Lower lobe of right lung (tissue), 2 donors: ENCODE measurements at places on chromosomes 2 and 18. TPM values are rescaled to one million over a fixed set of nuclear protein-coding genes. Genes with fewer than 3 reads are reported as not detected.

DNA sequence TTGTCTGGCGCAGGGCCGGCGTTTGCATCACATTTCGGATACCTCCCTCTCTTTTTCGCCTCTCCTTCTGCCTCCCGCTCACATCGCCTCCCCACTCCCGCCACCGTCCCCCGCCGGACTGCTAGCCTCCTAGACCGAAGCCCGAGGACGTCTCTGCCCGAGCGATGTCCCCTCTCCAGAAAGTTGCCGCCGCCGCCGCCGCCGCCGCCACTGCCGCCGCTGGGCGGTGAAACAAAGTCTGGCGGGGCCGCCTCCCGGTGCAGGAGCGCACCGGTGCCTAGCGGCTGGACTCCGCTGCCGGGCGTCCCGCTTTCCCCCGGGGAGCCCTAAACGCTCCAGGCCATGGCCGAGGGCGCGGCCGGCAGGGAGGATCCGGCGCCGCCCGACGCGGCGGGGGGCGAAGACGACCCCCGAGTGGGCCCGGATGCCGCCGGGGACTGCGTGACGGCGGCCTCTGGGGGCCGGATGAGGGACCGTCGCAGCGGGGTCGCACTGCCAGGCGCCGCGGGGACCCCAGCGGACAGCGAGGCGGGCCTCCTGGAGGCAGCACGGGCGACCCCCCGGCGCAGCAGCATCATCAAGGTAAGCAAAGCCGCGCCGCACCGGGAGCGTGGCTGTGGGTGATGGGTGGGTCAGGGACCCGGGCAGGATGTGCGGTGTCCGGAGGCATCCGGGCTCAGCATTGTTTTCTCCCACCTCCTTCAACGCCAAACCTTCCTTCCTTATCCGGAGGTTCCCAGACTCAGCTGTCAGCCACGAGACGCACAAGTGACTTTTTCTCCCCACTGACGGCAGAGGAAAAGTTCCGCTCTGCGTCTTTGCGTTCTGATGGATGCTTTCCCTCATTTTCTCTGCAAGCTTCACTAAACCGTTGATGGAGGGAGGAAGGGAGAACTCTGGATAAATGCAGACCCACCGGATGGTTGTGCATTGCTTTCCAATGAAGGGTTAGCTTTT, 643 bp downstream of the PLCL1 start:
- no peaks in the 10 kb centered on the region for H3K27me3 ChIP-seq
- DNase-seq, result peak; percentile 56
- H3K4me1 ChIP-seq, result peaks cover 26% of the 10 kb centered on the region
- no peaks in the 10 kb centered on the region for H3K36me3 ChIP-seq
- H3K4me3 ChIP-seq, result peak overlapping the region; percentile 80

DNA sequence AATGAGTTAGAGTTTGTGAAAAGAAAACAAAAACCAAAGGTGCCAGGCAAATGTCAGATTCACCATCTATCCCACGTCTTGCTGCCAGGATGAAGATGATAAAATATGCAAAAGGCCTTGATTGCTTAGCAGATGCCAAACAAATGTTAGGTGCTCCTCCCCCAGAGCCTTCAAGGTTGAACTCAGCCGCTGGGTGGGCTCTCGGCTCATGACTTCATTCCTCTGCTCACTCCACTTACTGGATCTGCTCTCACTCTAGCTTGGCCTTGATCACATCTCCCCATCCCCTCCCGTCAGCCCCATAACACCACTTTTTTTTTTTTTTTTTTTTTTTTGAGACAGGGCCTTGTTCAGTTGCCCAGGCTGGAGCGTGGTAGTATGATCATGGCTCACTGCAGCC, 38.5 kb downstream of the SH2D6 start:
- H3K4me1 ChIP-seq, result no peaks in the 10 kb centered on the region
- H3K27me3 ChIP-seq, result no peaks in the 10 kb centered on the region
- no peaks in the 10 kb centered on the region for H3K36me3 ChIP-seq
- H3K4me3 ChIP-seq, result no peak overlapping the region
- no peak overlapping the region for H3K27ac ChIP-seq

- H3K4me3 ChIP-seq, result no peak overlapping the region
- no peaks in the 10 kb centered on the region for H3K4me1 ChIP-seq
- no peak for DNase-seq
- H3K27ac ChIP-seq, result no peak overlapping the region
- H3K36me3 ChIP-seq, result no peaks in the 10 kb centered on the region
Measured at GRCh38 chr2:21431078-21431477, 307.3 kb downstream of the TDRD15 start.

GRCh38 chr2:26043862-26044696, 10.2 kb downstream of the RAB10 start:
- DNase-seq, result peak; percentile 56
- no peak overlapping the region for H3K27ac ChIP-seq
- H3K36me3 ChIP-seq, result peaks cover 20% of the 10 kb centered on the region
- H3K27me3 ChIP-seq, result no peaks in the 10 kb centered on the region
- H3K4me1 ChIP-seq, result peaks cover 39% of the 10 kb centered on the region
- peak overlapping the region; percentile 16 for H3K4me3 ChIP-seq

DNA sequence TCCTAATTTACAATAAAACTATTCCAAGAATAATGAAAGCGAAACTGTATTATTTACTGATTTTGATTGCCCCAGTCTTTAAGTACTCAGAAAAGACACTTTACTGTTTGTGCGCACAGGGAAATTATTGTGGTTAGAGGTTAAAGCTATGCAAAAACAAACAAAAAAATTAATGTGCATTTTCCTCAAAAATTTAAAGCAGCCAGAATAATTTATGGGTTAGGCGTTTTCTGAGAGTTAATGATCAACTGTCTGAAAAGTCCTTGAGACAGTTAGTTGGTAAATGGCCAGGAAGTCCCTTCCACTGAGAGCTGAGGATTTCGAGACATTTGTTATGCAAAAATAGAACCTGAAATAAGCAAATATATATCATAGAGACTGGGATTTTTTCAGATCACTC, 143.3 kb downstream of the IRS1 start:
- no peak overlapping the region for H3K27ac ChIP-seq
- H3K4me3 ChIP-seq, result no peak overlapping the region
- H3K27me3 ChIP-seq, result no peaks in the 10 kb centered on the region
- DNase-seq, result no peak
- peaks cover 20% of the 10 kb centered on the region for H3K4me1 ChIP-seq

DNA sequence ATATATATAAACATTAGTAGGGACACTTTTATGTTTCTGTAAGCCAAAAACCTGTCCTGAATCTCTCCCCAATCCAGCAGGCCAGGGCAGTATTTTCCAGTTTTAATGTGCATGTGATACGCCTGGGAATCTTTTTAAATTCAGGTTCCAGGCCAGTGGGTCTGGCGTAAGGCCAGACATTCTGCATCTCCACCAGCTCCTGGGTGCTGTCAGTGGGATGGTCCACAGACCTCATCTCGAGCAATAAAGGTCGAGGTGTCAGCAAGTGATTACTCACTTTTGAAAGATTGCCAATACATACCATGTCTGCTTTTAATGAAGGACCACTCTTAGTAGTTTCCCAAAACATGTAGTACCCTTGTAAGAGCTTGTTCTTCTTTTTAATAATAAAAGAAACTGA, 189.9 kb upstream of the SH3BP4 start:
- H3K4me1 ChIP-seq, result no peaks in the 10 kb centered on the region
- H3K27ac ChIP-seq, result no peak overlapping the region
- peaks cover under 1% of the 10 kb centered on the region for H3K27me3 ChIP-seq
- no peaks in the 10 kb centered on the region for H3K36me3 ChIP-seq

DNA sequence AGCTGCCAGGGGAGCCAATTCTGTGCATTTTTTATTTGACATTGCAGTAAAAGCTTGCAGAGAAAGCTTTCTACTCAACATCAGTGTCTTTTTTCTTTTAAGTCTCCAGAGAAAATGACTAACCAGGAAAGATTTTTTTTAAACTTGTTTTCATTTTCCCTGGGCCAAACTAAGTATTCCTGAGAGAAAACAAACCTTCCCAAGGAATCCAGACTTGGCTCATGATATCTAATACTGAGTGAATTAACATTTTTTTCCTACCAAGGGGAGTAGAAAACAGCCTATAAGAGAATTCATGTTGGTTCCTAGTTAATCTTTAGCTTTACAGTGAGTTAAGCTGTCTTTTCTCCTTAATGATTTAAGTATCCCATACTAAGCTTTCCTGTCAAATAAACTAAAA, 46.7 kb downstream of the DAPL1 start:
- H3K4me1 ChIP-seq, result no peaks in the 10 kb centered on the region
- H3K4me3 ChIP-seq, result no peak overlapping the region
- DNase-seq, result no peak
- H3K27ac ChIP-seq, result no peak overlapping the region
- H3K27me3 ChIP-seq, result no peaks in the 10 kb centered on the region
- no peaks in the 10 kb centered on the region for H3K36me3 ChIP-seq

DNA sequence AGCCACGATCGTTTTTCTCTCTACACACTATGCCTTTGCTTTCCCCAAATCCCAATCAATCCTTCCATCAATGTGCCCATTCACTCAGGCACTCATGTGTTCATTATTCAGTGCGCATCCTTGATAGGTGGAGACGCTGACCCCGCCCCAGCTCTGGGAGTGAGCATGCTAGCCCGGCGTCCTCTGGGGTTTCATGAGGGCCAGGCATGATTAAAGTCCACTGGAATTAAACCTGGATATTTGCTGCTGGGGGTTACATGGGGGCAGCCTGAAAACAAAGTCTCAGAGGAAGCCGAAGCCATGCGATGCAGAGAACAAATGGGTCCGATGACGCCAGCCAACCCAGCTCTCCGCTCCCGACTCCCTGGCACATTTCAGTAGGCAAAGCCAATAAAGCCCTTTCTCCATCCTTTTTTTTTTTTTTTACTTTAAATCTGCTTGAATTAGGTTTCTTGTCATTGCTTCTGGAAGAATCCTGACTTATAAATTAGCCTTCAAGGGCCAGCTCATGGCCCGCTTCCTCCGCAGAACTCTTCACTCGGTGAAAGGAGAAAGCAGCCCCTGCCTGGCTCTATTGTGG, 316.4 kb upstream of the ID2 start:
- H3K4me3 ChIP-seq, result no peak overlapping the region
- H3K4me1 ChIP-seq, result no peaks in the 10 kb centered on the region
- H3K27me3 ChIP-seq, result no peaks in the 10 kb centered on the region
- H3K27ac ChIP-seq, result no peak overlapping the region
- no peak for DNase-seq

DNA sequence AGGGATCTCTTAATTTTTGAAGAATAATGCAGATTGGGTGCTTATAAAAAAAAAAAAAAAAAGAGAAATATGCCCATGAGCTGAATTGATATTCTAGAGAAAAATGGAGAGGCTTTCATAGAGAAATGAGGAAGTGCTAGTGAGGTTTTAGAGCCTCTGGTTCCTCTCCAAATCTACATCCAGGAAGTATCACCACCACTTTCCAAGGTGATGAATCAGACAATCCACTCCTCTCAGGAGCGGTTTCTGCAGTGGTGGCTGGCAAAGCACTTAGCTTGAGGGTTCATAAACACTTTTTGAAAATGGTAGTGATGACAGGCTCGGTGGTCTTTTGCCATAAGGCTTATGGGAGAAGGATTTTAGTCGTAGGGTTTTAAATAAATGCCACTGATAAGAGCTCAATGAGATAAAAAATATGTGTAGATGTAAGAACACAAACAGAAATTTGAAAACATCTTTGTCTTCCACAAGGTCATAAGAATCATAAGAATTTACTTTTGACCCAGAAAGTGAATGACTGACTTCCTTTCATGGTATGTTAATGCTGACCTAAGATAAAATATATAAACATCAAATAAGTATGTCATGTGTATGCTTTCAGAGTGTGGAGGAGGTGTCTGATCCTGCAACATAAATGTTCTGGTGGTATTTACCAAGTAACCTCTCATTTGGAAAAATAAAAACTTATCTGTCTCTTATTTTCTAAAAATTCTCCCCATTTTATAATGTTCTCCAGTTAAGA, 42.1 kb upstream of the DSG1 start:
- H3K36me3 ChIP-seq, result no peaks in the 10 kb centered on the region
- no peak for DNase-seq
- H3K4me3 ChIP-seq, result no peak overlapping the region
- H3K27ac ChIP-seq, result no peak overlapping the region

GRCh38 chr18:27825689-27826088, 351.2 kb downstream of the CDH2 start:
- no peak for DNase-seq
- no peaks in the 10 kb centered on the region for H3K36me3 ChIP-seq
- H3K27me3 ChIP-seq, result no peaks in the 10 kb centered on the region
- no peaks in the 10 kb centered on the region for H3K4me1 ChIP-seq
- no peak overlapping the region for H3K27ac ChIP-seq
- no peak overlapping the region for H3K4me3 ChIP-seq

DNA sequence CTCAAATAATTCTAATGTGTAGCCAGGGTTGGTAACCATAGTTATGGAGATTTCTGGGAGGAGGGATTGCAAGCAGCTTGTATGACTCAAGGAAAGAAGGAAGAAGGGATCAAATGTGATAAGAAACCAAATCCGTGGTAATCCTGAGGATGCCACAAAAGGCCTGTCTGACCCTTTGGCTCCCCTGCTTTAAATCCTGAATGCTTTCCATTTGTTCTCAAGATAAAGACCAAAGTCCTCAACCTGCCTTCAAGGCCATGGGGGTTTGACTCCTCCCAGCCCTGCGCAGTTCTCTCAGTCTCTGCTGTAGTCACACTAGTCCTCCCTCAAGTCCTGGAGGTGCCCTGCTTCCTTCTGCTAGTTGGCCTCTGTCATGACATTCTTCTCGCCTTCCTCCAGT, 74.0 kb downstream of the SUMO1 start:
- H3K4me1 ChIP-seq, result no peaks in the 10 kb centered on the region
- H3K4me3 ChIP-seq, result no peak overlapping the region
- no peak overlapping the region for H3K27ac ChIP-seq

- DNase-seq, result no peak
- H3K4me3 ChIP-seq, result no peak overlapping the region
- H3K27me3 ChIP-seq, result no peaks in the 10 kb centered on the region
- H3K4me1 ChIP-seq, result no peaks in the 10 kb centered on the region
Measured at GRCh38 chr2:129170570-129170969, 808.9 kb upstream of the RAB6C start.

GRCh38 chr2:1969701-1970015, 225.3 kb upstream of the PXDN start:
- no peaks in the 10 kb centered on the region for H3K4me1 ChIP-seq
- H3K27me3 ChIP-seq, result peaks cover 5% of the 10 kb centered on the region
- DNase-seq, result no peak

DNA sequence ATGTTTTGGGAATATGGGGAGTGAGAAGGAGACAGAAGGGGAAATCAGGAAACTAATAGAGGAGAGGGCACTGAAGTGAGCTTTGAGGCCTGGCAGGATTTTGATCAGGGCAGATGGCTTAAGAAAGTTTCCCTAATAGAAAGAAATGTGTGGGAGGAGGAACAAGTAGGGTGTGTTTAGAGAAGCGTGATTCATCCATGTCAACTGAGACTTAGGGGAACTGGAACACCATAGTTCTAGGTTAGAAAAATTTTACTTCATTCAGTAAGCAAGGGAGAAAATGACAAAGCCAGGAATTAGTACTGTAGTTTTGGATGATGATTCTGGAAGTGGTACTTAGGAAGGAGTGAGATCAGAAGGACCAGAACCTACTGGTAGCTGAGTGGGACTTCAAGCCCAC, 296.0 kb downstream of the PLCL1 start:
- no peaks in the 10 kb centered on the region for H3K27me3 ChIP-seq
- H3K36me3 ChIP-seq, result no peaks in the 10 kb centered on the region
- H3K4me1 ChIP-seq, result no peaks in the 10 kb centered on the region
- no peak overlapping the region for H3K27ac ChIP-seq
- H3K4me3 ChIP-seq, result no peak overlapping the region

- H3K27ac ChIP-seq, result no peak overlapping the region
- DNase-seq, result no peak
- H3K36me3 ChIP-seq, result no peaks in the 10 kb centered on the region
Measured at GRCh38 chr2:162925595-162925994, 87.0 kb upstream of the KCNH7 start.

Gene FRZB
- total RNA-seq, result 2.9 TPM

Gene ABHD1
- 0.21 TPM for total RNA-seq

Gene SERPINB3
- not detected for total RNA-seq

Gene TSGA10
- total RNA-seq, result 9.9 TPM

Gene RNF138
- total RNA-seq, result 31.0 TPM

Gene CCDC74B
- 7.2 TPM for total RNA-seq

Gene XDH
- total RNA-seq, result 0.27 TPM

Gene STPG4
- 0.77 TPM for total RNA-seq

Gene ANKRD30B
- total RNA-seq, result not detected
